ENCODE measurements at places on chromosomes 5 and 9. TPM values are rescaled to one million over a fixed set of nuclear protein-coding genes. Genes with fewer than 3 reads are reported as not detected.

The LHFPL2 gene
- total RNA-seq: 9.7 TPM

DNA sequence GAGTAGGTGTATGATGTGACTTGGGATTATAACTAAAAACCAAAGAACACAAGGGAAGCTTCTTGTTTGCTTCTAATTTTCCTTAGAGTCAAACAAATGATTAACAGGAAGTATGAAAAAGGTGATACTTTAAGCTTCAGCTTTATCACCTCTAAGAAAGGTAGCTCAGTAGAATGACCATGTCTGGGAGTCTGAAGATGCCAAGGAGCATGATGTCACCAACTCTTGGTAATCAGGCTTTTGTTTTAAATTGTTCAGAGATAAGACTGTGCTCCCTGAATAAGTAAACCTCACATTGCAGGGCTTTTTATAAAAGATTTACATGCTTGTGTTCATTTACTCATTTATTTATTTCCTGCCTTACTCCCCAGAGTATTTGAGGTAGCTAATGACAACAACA lies 169.9 kb downstream of the FER start:
- no peak for DNase-seq

GRCh38 chr5:138316355-138316754 lies 15.2 kb downstream of the CDC25C start:
- no peak for DNase-seq

DNA sequence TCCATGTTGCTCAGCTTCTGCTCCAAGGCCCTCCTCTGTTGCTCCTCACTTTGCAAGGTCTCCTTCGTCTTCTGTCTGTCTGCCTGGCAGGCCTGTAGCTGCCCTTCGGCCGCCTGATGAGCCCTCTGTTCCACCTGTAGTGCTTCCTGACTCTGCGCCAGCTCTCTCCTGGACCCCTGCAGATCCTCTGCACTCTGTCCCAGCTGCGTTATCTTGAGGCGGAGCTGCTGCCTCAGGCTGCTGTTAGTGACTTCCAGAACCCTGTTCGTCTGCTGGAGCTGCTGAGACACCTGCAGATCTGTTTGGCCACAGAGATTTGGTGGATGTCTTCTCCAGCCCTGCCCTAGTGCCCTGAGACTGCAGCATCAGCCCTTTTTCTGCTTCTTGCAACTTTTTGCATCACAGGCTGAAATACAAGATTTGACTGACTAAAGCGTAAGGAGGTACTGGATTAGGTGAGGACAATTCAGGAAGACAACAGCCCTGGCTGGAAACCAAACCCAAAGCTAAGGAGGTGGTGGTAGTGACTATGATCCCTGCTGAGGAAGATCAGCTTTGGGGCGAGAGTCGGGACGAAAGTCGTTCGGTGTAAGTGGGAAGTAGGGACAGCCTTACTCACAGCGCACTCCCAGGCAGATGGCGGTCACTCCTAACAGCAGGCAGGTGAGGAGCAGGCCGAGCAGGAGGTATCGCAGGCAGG lies 2.1 kb downstream of the CD72 start:
- DNase-seq: no peak

The IFNA2 gene
- not detected for total RNA-seq

The LCP2 gene
- 7.2 TPM for total RNA-seq

The EIF4E1B gene
- not detected for total RNA-seq

DNA sequence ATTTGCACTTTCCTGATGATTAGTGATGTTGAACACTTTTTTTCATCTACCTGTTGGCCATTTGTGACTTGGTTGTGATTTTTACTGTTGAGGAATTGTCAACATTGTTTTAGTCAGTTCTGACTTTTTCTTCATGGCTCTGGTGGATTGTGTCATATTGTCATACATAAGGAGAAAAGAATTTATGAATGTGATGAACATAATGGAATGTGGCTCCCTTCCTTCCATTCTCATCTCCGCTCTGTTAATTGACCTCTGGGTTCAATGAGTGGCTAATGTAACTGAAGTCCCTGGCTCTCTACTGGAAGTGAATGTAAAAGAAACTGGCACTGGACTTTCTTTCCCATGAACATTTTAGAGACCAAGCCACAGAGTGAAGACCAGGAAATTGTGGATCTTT lies 49.2 kb downstream of the KIAA1958 start:
- no peak for DNase-seq

GRCh38 chr5:42749020-42749419 lies 7.6 kb upstream of the CCDC152 start:
- DNase-seq: no peak

The CAMK4 gene
- not detected for total RNA-seq

The TRIM36 gene
- 1.2 TPM for total RNA-seq

DNA sequence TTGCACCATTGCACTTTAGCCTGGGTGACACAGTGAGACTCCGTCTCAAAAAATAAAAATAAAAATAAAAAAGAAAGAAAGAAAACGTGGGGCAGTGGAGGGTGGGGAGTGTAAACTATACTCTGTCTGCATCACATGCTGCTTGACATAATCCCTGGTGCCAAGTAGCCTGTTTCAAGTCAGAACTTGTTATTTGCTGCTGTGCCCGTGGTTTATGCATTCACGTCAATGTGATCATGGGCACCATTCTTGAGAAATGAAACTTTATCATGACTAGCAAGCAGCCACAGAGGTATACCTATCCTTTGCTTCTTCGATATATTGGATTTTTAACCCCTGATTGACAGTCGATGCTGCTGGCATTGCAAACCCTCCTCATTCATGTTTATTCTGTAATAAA lies 4.1 kb upstream of the SMU1 start:
- DNase-seq: no peak

All from right cardiac atrium (tissue), 5 donors.